ENCODE measurements at places on chromosomes 1 and 21.

- DNase-seq: no peak
Observed at GRCh38 chr1:86852782-86853408, 61.0 kb downstream of the SELENOF start.

DNA sequence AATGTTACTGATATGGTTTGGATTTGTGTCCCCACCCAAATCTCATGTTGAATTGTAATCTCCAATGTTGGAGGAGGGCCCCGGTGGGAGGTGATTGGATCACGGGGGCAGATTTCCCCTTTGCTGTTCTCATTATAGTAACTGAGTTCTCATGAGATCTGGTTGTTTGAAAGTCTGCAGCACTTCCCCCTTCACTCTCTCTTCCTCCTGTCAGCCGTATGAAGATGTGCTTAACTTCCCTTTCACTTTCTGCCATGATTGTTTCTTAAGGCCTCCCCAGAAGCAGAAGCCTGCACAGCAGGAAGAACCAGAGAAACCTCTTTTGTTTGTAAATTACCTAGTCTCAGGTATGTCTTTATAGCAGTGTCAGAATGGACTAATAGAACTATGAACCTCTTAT is 28.4 kb downstream of the TRIM33 start:
- no peak for DNase-seq

- DNase-seq: no peak
Observed at GRCh38 chr1:51048670-51049069, 53.4 kb upstream of the C1orf185 start.

- DNase-seq: no peak
Observed at GRCh38 chr1:221174330-221174993, 295.2 kb downstream of the HLX start.

DNA sequence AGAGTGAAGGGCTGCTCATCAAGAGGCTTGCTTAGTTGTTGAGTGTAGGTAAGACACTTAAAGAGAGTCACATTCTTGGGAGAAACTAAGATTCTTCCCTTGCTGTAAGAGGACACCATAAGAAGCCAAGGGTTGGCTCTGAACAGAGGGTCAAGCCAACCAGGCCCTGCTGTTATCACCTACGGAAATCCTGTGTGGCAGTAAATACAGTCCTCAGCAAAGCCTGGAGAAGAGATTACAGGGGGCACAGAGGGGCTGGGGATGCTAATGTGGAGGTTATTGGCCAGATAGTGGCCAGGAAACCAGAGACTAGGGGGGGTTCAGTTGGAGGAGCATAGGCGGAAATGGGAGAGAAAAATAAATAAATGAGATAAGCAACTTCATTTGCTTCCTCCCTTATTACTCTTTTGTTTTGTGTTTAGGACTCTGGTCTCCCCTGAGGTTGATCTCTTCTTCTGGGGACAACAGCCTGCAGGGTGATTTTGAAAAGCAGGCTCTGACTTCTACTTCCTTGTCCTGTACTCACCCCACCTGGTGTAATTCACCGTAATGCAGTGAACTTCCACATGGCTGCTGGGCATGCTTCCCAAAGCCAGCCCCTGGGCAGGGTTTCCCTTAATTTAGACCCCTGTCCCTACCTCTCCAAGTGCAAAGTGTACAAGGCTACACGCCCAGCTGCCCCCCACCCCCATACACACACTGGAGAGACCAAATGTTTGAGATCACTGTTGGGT is 40.9 kb downstream of the MTARC1 start:
- no peak for DNase-seq

- DNase-seq: no peak
Observed at GRCh38 chr21:32372755-32373154, 20.1 kb downstream of the URB1 start.

GRCh38 chr1:212482637-212483441 is 50.1 kb downstream of the NENF start:
- DNase-seq: no peak

- DNase-seq: no peak
Observed at GRCh38 chr1:27033043-27033746, 20.5 kb upstream of the TENT5B start.

DNA sequence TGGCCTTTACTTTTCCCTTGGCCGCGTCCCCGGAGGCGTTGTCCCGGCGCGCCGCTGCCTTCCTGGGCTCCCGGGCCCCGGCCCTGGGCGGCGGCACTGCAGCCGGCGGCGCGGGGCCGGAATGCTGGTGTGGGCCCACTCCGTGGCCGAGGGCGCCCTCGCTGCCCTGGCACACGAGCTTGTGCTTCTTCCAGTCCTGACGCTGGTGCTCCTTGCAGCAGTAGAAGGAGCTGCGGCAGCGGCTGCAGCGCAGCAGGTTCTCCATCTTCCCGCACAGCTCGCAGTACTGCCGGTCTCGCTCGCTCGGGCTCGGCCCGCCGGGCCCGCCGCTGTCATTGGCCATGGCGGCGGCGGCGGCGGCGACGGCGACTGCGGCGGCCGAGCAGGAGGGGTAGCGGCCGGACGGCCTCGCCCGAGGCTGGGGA is 529 bp downstream of the EGLN1 start:
- DNase-seq: peak; percentile 88

DNA sequence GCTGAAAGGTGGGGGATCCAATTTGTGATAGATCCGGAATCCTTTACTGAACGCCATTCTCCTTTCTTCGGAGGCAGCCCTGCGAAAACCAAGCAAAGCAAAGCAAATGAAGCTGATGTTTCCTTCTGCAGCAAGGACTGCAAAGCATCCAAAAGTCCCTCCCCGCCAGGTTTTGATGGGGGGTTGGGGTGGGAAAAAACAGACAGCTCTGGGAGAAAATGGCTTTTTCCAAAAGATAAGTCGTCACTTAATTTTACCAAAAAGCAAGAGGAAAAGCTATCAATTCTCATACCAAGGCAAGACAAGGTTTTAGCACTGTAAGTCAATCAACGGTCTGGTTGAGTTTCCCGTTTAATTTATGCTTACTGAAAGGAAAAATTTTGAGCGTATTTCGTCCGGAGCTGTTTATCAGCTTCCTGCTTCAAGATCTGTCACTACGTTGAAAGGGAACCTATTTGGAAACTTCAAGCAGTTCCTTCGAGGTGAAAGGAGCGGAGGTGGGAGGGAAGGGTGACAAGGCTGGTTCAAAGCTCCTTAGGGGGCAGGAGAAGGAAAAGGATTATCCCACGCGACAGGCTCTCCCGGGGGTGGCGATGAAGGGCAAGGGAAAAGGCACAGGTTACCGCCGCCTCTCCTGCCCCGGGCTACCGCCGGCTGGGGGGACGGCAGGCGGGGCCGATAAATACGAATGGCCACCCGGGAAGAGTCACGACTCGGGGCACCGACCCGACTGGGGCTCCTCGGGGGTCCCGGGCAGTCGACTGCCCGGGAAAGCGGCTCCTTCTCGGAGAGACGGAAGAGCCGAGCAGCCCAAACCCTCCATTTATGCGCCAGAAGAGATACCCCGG is 750 bp downstream of the SYNJ1 start:
- peak; percentile 65 for DNase-seq

- no peak for DNase-seq
Observed at GRCh38 chr1:157515141-157515540, 37.2 kb downstream of the FCRL5 start.

DNA sequence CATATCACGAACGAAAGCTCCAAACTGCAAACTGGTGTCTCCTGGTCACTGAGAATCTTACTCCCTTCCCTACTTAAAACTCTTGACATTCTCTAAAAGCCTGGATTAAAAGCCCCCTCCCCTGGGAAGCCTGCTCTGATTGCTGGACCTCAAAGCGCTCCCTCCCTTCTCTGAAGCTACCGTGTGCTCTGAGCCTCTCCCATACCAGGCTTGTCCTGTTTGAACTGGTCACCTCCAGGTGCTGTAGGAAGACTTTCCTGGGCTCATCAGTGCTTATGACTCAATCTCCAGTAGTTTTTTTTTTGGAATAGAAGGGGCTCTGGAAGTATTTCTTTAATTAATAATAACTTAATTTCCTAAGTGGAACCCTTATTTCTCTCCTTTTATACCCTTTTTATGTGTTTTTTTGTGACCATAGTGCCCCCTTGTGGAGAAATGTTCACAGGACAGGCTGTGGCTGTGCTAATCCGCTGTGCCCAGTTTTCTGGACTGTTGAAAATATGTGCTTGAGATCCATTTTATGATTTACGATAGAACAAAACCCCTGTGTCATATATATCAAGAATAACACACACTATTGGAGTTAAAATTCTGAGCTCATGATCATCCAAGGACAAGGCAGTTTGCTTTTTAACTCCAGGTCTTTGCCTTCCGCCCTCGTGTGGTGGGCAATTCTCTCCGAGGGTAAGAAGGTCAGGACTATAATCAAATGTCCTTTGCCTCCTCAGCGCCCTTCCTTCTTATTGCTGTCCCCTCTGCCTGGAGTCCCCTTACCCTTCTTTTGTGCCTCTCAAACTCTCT is 16.9 kb downstream of the MTARC1 start:
- peak; percentile 33 for DNase-seq

DNA sequence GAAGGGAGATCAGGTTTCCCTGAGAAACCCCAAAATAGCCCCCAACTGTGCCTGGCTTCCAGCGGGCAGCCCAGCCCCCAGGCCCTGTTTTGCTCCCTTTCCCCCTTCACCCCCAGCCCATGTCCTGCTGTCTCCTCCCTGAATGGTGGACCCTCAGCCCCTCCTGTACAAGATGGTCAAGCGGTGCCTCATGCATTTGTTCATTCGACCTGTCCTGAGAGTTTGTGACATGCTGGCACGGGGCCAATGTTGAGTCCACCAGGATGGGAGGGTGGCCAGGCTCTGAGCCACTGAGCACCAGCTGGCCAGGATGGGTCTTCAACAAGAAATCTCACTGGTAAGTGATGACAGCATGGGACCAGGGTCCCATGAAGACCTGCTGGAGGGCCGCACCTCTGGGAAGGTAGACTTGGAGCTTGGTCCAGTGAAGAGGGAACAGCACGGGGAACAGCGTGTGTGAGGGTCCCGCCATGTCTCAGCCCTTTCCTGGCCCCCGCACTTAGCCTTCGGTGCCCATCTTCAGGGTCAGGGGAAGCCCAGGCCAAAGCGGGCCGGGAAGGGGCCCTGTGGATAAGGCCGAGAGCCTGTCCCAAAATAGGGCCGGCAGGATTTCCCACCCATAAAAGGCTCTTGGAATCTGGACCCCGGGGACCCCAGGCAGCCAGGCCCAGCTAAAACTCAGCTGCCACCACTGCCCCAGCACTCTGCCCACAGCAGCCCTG is at the start of gene CALML6:
CALML6 (plus strand) TSS at position 290 of the 722 bp plus-strand sequence; CDS start at position 311, 21 bp downstream.
- DNase-seq: no peak

DNA sequence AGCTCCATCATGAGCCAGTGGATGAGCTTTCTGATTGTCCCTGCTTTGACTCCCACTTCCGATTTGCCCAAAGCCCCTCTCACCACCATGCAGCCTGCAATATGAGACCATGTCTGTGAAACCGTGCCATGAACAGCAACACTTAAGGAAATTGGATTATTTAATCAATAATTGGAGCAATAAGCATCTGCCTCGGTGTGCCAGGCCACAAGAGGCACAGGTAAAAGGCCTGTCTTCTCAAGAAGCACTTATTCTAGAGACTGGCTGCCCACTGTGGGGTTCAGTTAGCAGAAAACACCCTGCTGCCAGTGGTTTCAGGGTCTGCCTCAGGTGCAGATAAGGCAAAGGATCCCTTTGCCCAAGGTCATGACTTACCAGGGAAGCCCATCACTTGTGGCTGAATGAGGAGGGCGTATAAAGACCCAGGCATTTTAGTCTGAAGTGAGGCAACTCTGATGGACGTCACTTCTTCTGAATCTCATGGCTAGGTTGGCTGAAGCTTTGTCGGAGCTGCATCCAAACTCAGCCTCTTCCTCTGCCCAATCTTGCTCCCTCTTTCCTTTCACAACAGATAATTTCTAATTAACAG is 7.1 kb upstream of the CHI3L2 start:
- DNase-seq: no peak

GRCh38 chr1:206685769-206686477 is 1.2 kb downstream of the MAPKAPK2 start:
- DNase-seq: peak; percentile 48

DNA sequence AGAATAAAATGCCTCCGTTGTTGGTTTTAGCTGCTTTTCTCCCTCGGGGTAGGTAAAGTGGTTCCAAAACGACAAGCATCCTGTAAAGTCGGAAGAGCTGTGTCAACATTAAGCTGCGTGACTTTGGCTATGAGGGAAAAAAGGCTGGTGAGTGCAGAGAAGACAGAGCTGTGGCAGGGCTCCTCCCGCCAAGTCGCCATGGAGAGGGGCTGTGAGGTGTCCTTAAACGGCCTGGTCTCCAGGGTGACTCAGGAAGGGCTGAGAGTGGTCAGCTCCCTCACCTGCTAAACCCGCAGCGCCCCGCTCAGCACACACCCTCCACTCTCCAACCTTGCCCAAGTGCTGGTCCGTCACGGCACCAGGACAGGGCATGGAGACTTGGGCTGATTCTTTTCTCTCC is 91.6 kb upstream of the SAMD11 start:
- DNase-seq: no peak

- no peak for DNase-seq
Observed at GRCh38 chr1:19454265-19455146, 30.8 kb downstream of the CAPZB start.

DNA sequence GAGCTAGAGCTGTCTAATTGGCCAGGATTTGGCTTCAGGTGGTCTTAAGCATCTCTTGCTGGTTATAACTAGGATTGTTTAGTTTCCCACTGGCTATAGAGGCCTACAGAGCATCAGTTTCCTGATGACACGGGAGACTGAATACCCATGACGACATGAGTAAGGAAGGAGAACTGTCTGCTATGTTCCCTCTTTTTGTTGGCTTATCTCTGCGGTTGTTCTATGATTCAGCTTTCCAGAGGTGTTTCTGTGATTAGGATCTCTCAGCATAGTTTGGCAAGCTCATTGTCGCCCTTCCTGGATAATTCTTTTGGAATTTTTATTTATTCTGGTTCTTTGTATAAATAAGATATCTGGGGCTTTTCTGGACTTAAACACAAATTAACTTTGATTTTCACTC is 163.4 kb downstream of the OLFM3 start:
- DNase-seq: no peak

DNA sequence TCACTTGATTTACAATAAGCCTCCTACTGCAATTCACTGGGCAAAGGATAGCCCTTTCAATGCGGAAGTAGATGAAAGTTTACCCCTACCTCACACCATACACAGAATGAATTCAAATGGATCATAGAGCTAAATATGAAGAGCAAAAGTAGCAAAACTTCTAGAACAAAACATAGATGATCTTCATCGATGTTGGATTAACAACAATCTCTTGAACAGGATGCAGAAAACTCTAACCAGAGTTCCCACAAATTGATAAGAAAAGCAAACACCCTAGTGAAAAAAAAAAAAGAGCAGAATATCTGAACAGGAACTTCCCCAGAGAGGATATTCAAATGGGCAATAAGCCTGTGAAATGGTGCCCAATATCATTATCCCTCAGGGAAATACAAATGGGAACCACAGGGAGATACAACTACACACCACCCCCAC is 1.9 kb upstream of the UBASH3A start:
- DNase-seq: no peak
